ENCODE measurements at places on chromosomes 6 and 20. TPM values are rescaled to one million over a fixed set of nuclear protein-coding genes. Genes with fewer than 3 reads are reported as not detected.

Gene TFEB
- 5.5 TPM for total RNA-seq

Gene CGA
- not detected for total RNA-seq

Gene GABRR1
- not detected for total RNA-seq

Gene TLDC2
- 0.13 TPM for total RNA-seq

Gene PI3
- total RNA-seq, result not detected

Gene C20orf202
- under 0.01 TPM for total RNA-seq

Gene FOXF2
- total RNA-seq, result not detected

Gene RAB44
- total RNA-seq, result under 0.01 TPM

Gene FAM110A
- total RNA-seq, result 1.3 TPM

Gene SLC13A3
- total RNA-seq, result under 0.01 TPM

Gene PPP1R16B
- 166 TPM for total RNA-seq

Gene PGK2
- not detected for total RNA-seq

Gene GNAS-AS1
- total RNA-seq, result under 0.01 TPM

Gene SNAP25
- total RNA-seq, result not detected

Gene RNF144B
- 13.9 TPM for total RNA-seq

Gene POPDC3
- total RNA-seq, result 0.39 TPM

Gene MAPK13
- 7.0 TPM for total RNA-seq

Gene C6orf89
- 21.4 TPM for total RNA-seq

Gene NMBR
- total RNA-seq, result not detected

Gene DEFB112
- total RNA-seq, result not detected

Gene KCNB1
- not detected for total RNA-seq

Gene UFL1
- 18.7 TPM for total RNA-seq

Gene HUS1B
- total RNA-seq, result 0.51 TPM

Gene TTLL9
- not detected for total RNA-seq

All from dermis microvascular lymphatic vessel endothelial cell (primary cell).